Midbrain (tissue), 1 donor: ENCODE measurements at places on chromosomes 11 and 22.
A peak's percentile ranks its signal among the peaks of the same experiment; 100 is the strongest.

GRCh38 chr22:40997520-40997919, 46.3 kb downstream of the RBX1 start:
- DNase-seq, result no peak

GRCh38 chr22:23384431-23384830, 195.7 kb downstream of the IGLL1 start:
- no peak for DNase-seq

DNA sequence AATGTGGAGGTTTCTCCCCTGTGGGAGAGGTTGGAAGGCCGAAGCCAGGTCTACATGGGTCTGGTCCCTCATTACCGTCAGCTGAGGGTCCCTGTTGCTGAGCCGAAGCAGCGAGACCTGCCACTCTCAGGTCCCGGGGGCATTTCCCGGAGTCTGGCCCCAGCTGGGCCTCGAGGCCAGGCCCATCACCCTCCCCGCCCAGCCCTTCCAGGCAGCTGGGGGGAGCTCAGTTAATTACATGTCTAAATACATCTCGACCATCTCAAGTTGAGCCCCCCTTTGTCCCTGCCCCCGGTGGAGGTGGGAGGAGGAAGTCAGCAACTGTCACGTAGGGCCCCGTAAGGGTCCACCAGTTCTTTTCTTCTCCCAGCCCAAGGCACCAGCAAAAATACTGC, 3.6 kb downstream of the CDKN1C start:
- DNase-seq, result no peak

- DNase-seq, result peak; percentile 92
These were observed at the start of gene LZTR1 for GRCh38 chr22:20981787-20982562. LZTR1 (plus strand) TSS chr22:20982297; CDS start chr22:20982372, 75 bp downstream.

DNA sequence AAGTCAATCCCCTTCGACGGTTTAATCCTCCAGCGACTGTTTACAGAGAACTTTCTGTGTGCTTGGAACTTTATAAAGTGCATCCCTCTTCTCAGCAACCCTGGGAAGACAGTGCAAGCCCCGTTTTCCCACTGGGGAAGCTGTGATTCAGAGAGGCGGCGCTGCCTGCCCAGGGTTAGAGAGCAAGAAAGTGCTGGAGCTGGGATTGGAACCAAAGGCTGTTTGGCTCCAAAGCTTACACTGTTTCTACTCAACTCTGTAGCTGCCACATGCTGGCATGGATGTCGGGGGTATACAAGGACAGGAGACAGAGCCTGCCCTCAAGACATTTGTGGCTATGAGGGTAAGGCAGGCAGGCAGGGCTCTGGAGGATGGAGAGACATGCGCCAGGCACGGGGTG, 13.0 kb downstream of the FBLN1 start:
- DNase-seq, result peak; percentile 16

DNA sequence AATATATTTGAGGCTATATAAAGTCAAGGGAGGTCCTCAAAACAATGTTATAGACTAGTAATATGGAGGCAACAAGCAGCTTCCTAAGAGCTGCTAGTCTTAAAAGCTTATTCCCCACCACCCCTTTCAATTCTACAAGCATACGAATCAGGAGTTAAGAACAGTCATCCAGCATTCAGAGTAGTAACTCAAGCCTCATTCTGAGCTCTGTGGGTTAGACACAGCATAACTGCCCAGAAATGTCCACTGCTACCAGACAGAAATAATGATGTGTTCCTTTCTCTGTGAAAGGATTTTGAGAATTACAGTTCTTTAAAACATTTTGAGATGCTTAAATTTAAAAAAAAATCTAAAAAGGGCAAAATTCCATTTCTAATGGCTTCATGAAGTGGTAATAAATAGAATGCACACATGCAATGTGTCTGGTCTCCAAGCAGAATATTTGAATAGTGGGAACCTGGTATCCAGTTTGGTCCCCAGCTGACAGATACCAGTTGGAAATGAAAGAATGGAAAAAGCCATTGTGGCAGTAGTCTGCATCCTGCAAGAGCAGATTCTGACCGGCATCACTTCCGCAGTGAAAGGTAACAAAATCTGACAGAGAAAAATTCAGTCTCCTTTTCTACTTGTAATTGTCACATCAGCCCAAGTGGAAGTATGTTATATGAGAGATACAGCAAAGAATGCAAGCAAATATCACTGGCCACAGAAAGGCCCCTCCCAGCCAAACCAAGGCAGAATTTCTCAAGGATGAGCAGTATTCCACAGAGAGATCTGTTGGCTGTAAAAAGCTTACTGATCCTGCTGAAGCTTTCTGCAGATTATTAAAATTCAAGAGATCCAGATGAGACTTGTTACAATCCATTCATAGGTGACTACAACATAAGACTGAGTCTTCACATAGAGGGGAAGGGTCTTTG, 310.8 kb upstream of the PITPNB start:
- no peak for DNase-seq

DNA sequence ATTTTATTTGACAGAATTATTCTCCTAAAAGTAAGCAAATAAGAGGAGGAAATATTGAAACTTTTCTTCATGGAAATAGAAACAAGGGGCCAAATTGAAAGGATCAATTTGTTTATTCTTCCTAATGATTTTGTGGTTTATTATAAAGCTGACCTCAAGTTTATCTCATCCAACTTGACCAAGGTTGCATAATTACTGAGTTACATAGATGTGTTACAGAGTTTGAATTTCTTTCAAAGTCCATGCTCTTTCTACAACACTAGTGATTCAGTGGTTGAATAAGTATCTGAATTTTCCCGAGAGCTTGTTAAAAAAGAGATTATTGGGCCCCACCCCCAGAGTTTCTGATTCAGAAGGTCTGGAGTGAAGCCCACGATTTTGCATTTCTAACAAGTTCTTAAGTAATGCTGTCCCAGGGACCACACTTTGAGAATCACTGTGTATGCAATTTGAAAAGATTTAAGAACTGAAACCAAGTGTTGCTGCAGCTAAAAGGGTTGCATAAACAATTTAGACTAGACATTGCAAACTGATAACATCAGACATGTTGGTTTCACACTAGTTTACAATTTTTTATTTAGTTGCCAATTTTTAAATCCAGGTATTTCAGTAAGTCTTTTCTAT, 485.7 kb upstream of the ANO5 start:
- DNase-seq, result no peak

- DNase-seq, result no peak
These were observed 84.6 kb upstream of the LDLRAD3 start for GRCh38 chr11:35859301-35859700.

- DNase-seq, result no peak
These were observed 24.2 kb downstream of the SNU13 start for GRCh38 chr22:41664490-41664889.

DNA sequence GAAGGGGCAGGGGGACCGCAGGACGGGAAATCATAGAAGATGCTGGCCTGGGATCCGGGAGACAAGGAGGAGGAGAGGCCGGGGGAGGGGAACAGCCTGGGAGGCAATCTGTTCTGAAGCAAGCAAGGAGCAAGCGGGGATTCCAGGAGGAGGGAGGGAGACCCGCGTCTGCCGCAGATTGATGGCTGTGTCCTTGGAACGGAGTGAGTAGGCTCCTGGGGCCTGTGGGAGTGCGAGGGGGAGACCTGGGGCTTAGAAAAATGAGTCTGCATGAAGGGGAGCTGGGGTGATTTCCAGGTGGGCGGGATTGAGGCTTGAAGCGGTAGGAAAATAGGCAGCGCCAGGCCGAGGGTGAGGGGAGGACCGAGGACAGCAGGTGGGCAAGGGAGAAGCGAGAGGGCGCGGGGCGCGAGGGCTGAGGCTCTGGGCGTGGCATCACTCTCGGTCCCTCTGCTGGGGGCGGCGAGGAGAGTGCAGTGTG, 1.6 kb upstream of the LRRC55 start:
- DNase-seq, result no peak

- DNase-seq, result no peak
These were observed 34.4 kb downstream of the MPPED1 start for GRCh38 chr22:43446037-43446803.
